ENCODE measurements at places on chromosomes 6 and 20. TPM values are rescaled to one million over a fixed set of nuclear protein-coding genes. Genes with fewer than 3 reads are reported as not detected.

DNA sequence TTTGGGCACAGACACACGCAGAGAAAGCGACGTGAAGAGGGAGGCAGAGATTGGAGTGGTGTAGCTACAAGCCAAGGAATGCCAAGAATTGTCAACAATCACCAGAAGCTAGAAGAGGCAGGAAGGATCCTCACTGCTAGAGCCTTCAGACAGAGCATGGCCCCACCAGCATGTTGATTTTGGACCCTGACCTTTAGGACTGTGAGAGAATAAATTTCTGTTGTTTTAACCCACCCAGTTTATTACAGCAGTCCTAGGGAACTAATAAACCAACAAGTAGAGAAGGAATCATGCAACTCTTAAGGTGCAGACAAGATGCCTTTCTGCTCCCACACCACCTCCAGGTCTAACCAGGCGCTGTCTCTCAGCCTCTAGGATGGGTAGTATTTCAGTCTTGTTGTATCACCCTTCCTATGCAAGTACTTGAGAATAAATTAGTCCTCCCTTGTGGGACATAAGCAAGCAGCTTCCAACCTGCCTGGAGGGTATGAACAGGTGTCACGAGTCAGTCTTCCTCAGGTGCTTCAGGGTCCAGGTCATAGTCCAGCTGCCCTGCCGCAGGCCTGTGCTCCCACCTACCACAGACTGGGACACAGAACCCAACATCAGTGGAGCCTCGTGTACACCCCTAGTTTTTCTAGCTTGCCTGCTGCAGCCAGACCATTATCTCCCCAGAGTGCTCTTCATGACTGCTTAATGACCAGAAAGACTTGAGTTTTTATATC lies 46.4 kb upstream of the CCN2 start:
- no peaks in the 10 kb centered on the region for H3K27me3 ChIP-seq
- H3K4me3 ChIP-seq = no peak overlapping the region
- no peaks in the 10 kb centered on the region for H3K36me3 ChIP-seq
- no peak overlapping the region for H3K27ac ChIP-seq

DNA sequence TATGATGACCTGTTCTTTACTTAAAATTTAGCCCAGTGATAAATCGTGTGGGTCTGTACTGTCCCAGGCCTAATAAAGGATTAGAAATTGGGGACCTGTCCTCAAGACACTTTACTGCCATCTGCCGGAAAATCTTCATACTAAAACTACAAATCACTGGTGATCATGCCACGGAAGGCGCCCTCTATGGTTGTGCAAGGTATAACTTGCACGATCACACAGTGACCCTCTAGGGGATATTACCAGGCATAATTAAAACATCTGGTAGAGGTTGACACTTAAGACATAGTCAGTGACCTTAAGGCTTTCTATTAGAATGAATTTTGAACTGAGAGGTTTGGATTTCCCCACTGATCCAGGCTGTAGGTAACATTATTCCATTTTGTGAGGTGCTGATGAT lies 172.6 kb downstream of the BMP2 start:
- H3K27ac ChIP-seq = no peak overlapping the region
- no peaks in the 10 kb centered on the region for H3K27me3 ChIP-seq
- DNase-seq = peak; percentile 22
- H3K4me1 ChIP-seq = no peaks in the 10 kb centered on the region
- no peaks in the 10 kb centered on the region for H3K36me3 ChIP-seq

DNA sequence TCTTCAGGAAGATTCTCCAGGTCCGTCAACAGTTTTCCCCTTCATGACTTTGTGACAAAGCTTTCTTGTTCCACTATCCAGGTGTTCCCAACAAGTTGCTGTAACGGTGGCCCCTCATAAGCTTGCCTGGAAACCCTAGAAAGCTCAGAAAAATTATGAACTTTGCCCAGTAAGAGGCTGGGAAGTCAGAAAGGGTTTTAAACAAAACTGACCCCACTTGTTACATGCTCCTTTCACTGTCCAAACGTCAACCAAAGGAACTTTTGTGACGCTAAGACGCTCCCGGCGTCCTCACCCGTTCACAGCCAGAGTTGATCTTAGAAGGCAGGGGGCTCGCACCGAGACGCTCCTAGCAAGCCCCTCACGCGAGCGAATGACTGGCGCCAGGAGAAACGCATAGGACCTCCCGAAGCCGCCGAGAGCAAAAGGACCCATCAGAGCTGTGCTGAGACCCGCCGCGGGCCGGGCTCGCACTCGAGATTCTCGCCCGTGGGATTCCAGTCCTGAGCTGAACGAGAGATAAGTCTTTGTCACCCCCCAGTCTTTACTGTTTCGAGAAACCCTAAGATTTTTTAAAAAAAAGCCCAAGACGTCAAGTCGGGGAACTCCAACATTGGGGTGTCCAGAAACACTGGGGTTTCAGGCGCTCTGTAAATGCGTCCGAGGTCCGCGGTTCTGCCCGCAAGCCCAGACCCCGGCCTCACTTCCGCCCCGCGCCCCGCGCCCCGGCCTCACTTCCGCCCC lies 544 bp upstream of the ACAT2 start:
- H3K4me1 ChIP-seq = peaks cover 29% of the 10 kb centered on the region
- peak overlapping the region; percentile 96 for H3K27ac ChIP-seq
- H3K4me3 ChIP-seq = peak overlapping the region; percentile 93
- H3K27me3 ChIP-seq = no peaks in the 10 kb centered on the region

DNA sequence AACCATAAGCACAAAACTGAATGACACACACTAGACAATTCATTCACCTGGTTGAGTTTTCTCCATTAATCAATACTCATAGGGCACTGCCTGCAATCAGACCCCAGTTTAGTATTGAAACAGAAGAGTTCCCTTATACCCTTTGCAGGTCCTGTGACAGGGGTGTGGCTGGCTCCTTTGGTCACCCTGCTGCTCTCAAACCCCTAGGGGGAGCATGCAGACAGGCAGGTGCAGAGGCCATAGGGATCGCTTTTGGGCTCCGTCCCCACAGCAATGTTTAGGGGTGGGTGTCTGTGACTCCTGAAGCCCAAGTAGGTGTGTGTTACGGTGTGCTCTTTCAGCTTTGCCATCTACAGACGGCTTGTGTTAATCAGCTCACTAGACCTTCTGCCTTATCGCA lies 210.4 kb downstream of the CENPW start:
- H3K27me3 ChIP-seq = no peaks in the 10 kb centered on the region
- H3K4me3 ChIP-seq = no peak overlapping the region
- no peaks in the 10 kb centered on the region for H3K36me3 ChIP-seq
- no peaks in the 10 kb centered on the region for H3K4me1 ChIP-seq
- no peak overlapping the region for H3K27ac ChIP-seq
- no peak for DNase-seq

GRCh38 chr6:154852687-154853086 lies 119.5 kb downstream of the SCAF8 start:
- H3K36me3 ChIP-seq = peaks cover 29% of the 10 kb centered on the region
- no peak overlapping the region for H3K27ac ChIP-seq
- H3K4me3 ChIP-seq = no peak overlapping the region
- no peak for DNase-seq
- no peaks in the 10 kb centered on the region for H3K27me3 ChIP-seq

- no peaks in the 10 kb centered on the region for H3K36me3 ChIP-seq
- no peak within 1 kb of the TSS for H3K27ac ChIP-seq
- peak within 1 kb of the TSS; percentile 18 for H3K4me3 ChIP-seq
These were observed at the start of gene CRYBG1 for GRCh38 chr6:106360410-106360988. CRYBG1 (plus strand) TSS chr6:106360717; CDS start chr6:106360909, 192 bp downstream.

DNA sequence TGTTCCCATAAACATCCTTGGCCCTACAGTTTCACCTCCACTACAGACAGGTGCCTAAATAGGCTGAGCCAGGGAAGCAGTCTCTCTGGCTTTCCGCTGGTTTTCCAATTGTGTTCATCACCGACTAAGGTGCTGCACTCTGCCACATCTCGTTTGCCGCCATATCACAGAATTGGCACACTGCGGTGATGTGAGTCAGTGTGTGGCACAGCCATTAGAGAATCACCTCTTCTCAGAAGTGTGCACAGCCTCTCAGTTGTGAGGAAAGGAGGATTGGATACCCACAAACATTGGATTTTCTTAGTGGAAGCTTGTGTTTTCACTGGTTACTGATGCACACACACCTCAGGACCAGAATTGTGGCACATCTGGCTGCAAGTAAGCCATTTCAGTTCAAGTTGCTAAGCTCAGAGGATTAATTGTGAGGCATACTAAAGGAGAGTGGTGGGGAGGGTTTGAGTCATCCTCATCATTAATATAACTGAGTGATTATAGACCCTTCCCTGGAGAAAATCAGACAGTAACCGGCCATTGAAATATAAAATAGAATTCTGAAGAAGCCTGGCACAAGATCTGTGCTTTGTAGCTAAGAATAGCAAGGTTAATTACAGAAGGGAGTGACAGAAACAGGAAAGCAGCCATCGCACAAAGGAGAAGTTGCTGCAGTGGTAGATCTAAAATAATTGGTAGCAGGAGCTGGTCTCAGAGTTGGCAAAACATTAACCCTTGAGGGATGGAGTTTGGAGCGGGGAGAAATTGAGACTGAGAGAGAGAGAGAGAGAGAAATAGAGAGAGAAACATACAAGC lies 506.9 kb downstream of the LMBRD1 start:
- DNase-seq = no peak
- no peaks in the 10 kb centered on the region for H3K36me3 ChIP-seq

- no peaks in the 10 kb centered on the region for H3K36me3 ChIP-seq
- DNase-seq = no peak
- peaks cover 36% of the 10 kb centered on the region for H3K27me3 ChIP-seq
- H3K4me1 ChIP-seq = peaks cover 7% of the 10 kb centered on the region
These were observed 1.5 kb upstream of the PRSS35 start for GRCh38 chr6:83510791-83511190.

- H3K27me3 ChIP-seq = no peaks in the 10 kb centered on the region
- no peak overlapping the region for H3K4me3 ChIP-seq
- no peak overlapping the region for H3K27ac ChIP-seq
- no peaks in the 10 kb centered on the region for H3K36me3 ChIP-seq
- no peak for DNase-seq
These were observed 210.9 kb downstream of the SLC24A3 start for GRCh38 chr20:19423097-19423899.

DNA sequence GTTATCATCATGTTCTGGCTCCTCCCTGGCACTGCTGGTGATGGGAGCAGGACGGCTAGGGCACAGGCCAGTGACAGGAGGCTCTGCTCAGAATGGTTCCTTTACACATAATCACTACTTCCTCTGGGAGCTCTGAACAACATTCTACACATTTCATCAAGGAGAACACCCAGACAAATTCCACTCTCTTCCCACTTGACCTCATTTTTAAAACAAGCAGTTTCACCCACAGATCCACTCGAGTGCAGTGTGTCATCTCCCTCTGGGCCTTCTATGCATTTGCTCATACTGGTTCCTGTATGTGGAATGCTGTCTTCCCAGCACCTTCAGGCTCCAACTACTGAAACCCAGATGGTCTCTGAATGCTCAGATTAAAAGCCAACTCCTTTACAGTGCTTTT lies 84.8 kb downstream of the ELOVL5 start:
- H3K27me3 ChIP-seq = no peaks in the 10 kb centered on the region
- DNase-seq = no peak
- H3K4me3 ChIP-seq = no peak overlapping the region
- H3K4me1 ChIP-seq = peaks cover 19% of the 10 kb centered on the region
- H3K36me3 ChIP-seq = peaks cover 32% of the 10 kb centered on the region

DNA sequence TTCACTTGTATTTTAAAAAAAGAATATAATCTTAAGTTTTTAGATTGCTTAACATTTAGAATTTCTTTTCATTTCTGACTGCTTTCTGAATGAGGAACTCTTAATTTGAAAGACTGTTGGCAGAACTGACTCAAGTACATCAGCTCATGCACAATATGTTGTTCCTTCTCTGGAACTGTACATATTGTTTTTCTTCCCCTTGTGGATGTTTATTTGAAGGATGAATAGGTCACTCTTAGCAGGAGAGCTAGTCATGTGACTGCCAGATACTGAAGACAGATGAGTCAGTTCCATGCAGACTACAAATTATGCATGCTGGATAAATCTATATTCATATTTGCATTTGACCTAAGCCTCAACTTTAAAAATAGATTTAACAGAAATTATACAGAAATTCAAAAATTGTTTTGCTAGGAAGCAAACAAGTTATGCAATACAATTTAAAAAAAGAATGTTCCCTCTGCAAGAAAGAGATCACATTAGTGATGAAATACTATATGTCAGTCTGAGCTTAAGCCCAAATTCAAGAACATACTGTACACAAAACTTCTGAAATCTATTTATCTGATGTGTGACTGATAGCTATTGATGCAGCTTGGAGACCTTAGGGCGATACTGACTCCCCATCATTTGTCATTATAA lies 1274.9 kb upstream of the GJE1 start:
- peaks cover 10% of the 10 kb centered on the region for H3K4me1 ChIP-seq
- DNase-seq = peak; percentile 15
- no peaks in the 10 kb centered on the region for H3K27me3 ChIP-seq
- no peaks in the 10 kb centered on the region for H3K36me3 ChIP-seq
- H3K4me3 ChIP-seq = no peak overlapping the region

GRCh38 chr6:16204653-16205376 lies 33.6 kb upstream of the GMPR start:
- H3K27ac ChIP-seq = no peak overlapping the region
- no peak overlapping the region for H3K4me3 ChIP-seq
- no peaks in the 10 kb centered on the region for H3K36me3 ChIP-seq
- no peaks in the 10 kb centered on the region for H3K4me1 ChIP-seq

GRCh38 chr6:67252663-67253062 lies 1382.4 kb upstream of the ADGRB3 start:
- no peak overlapping the region for H3K27ac ChIP-seq
- no peak for DNase-seq
- no peaks in the 10 kb centered on the region for H3K4me1 ChIP-seq
- H3K27me3 ChIP-seq = no peaks in the 10 kb centered on the region

DNA sequence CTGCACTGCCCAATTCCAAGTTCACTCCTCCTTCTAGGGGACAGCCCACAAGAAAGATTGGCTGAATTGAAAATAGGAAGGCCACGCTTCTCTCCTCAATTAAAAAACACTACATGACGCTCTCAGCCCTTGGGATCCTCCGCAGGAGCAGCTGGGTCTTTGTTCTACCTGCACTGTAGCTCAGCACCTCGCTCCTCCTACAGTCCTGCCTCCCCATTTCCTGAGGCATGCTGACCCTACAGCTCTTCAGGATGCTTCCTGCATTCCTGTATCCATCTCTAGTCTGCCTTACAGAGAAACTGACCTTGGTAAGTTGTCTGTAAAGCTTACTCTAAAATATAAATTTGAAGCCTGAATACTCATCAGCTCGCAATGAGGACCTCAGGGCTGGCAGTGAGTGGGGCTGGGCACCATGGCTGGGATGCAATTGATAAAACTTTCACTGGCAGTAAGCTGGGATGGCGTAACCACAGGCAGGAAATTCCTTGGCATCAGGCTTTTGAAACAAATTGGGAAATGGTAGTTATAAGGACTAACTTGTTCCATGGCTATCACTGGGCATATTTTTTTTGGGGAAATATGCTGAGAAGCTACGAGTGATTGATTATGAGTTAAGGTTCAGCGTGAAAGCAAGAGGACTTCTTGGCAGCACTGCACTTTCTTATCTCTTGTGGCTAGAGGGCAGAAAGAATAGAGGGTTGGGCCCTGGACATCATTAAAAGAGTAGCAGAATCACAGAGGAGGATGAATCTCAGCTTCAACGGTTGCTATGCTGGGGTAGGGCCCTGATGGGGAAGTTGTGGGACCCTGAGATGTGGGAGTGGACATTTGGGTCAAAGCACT lies 11.7 kb upstream of the SIRPB1 start:
- no peaks in the 10 kb centered on the region for H3K27me3 ChIP-seq
- H3K27ac ChIP-seq = no peak overlapping the region
- DNase-seq = no peak

- no peak overlapping the region for H3K4me3 ChIP-seq
- H3K4me1 ChIP-seq = peaks cover 47% of the 10 kb centered on the region
- H3K27me3 ChIP-seq = peaks cover 3% of the 10 kb centered on the region
- no peaks in the 10 kb centered on the region for H3K36me3 ChIP-seq
- DNase-seq = peak; percentile 40
These were observed 49.5 kb downstream of the ADTRP start for GRCh38 chr6:11729076-11729475.

IMPG1 gene
- not detected for polyA plus RNA-seq

SNRNP48 gene
- polyA plus RNA-seq = 5.9 TPM

DYNLT2 gene
- polyA plus RNA-seq = 0.86 TPM

CD93 gene
- polyA plus RNA-seq = 48.9 TPM

MUC21 gene
- polyA plus RNA-seq = not detected

AKAP12 gene
- polyA plus RNA-seq = not detected

GLP1R gene
- not detected for polyA plus RNA-seq
